ENCODE measurements at places on chromosomes 12 and 14.

DNA sequence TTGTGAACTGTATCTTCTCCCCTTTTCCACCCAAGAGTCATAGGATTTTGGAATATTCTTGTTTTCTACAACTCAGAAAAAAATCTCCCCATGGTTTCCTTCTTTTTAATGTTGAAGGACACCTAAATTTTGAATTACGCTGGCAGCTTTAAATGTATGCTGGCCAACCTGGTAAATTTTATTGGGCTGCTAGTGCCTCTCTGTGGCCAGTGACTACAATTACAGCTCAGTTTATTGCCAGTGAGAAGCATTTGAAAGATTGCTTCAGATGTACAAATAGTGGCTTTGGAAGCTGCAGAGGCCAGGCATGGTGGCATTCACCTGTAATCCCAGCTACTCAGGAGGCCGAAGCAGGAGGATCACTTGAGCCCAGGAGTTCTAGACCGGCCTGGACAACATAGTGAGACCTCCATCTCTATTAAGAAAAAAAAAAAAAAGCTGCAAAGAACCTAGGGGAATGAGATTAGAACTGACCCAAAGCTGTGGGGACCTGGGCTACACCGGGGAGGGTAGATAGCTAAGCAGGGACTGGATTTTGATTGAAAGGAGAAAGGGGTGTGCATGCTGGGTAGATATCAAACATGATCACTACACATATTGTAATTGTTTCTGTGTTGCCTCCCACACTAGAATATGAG, 7.6 kb upstream of the RAB21 start:
- no peak for DNase-seq

- DNase-seq: no peak
Measured at GRCh38 chr12:55925870-55926737, 1.6 kb downstream of the PYM1 start.

DNA sequence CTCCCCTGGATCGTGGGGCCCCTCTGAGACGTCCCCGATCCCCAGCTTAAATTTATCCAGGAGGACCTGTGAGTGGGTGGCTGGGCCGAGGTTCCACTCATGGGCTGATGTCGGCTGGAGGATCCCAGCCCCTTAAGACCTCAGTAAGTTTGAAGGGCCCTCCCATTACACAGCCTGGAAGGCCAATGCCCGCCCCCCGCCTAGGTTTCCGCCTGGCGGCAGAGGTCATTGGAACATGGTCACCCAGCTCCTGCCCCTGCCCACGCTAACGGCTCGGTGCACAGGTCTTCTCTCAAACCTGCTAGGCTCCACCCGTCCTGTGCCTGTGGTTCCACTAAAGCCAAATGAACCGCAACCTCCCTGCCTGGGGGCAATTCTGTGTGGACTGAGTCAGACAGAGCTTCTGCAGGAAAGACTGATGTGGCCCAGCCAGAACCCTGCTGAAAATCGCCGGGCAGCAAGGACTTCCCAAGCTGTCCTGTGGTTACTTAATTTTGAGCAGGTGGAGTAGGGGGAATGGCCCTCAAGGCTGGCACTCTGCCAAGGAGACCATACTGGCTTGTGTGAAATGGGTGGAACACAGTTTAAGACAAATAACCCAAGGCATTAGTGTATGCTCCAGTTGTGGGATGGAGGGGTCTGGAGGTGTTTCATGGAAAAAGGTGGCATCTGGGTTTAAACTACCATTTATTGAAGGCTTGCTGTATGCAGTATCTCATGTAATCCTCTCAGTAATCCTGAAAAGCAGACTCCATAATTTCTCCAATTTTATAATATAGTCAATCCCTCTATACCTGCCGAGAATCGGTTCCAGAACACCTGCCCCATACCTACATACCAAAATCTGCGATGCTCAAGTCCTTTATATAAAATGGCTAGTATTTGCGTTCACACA, 903 bp upstream of the NT5DC3 start:
- peak; percentile 27 for DNase-seq

GRCh38 chr12:104276273-104277131, 27.0 kb upstream of the EID3 start:
- DNase-seq: no peak

- DNase-seq: no peak
Measured at GRCh38 chr14:81125536-81125935, 95.2 kb downstream of the GTF2A1 start.

- no peak for DNase-seq
Measured at GRCh38 chr14:51479584-51480325, 172.0 kb upstream of the FRMD6 start.

- no peak for DNase-seq
Measured at GRCh38 chr14:94474581-94475031, 1.4 kb downstream of the SERPINA9 start.

DNA sequence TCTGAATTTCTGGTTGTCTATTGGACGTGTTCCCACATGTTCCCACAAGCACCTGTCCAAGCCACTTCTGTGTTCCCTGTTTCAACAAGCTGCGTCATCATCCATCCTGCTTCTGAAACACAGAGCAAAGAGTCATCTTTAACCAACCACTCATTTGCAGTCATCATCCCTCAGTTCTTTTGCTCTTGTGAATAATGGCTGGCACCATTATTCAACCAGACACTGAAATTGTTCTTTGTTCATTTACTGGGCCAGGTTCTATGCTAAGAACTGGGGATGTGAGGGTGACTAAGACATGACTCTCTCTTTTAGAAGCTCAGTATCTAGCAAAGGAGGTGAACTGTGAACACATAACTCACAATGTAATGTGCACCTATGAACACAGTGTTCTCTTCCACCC, 40.7 kb upstream of the ANO4 start:
- no peak for DNase-seq

- peak; percentile 54 for DNase-seq
Measured at GRCh38 chr14:60249321-60250256, 568 bp downstream of the PPM1A start.

DNA sequence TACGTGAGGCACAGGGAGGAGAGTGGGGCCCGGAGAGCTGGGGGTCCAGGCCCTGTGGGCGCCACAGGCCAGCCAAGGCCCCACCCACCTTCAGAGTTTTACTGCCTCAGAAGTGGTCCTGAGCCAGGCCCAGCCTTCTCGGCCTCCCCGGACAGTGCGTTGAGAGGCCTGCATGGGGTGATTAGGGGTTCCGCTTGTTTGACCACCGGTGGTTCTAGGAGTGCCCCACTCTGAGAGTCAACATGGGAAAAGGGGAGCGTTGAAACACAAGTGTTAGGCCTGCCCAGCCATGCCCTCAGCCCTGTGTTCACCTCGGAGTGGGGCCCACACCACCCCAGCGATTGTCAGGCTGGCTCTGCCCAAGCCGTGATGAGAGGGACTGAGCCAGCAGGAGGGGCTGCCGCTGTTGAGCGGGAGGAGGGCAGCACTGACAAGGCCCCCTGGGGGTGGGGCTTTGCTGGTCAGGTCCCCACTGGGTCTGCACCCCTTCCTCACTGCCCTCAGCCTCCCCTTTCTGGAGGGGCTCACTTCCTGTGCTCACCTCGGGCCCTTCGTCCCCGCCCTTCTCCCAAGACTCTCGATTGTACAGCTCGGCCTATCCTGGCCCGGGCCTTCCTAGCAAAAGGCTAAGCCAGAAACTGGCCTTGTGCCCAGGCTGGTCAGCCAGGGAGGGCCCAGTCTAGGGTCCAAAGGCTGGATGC, 4.8 kb downstream of the CKB start:
- DNase-seq: no peak

DNA sequence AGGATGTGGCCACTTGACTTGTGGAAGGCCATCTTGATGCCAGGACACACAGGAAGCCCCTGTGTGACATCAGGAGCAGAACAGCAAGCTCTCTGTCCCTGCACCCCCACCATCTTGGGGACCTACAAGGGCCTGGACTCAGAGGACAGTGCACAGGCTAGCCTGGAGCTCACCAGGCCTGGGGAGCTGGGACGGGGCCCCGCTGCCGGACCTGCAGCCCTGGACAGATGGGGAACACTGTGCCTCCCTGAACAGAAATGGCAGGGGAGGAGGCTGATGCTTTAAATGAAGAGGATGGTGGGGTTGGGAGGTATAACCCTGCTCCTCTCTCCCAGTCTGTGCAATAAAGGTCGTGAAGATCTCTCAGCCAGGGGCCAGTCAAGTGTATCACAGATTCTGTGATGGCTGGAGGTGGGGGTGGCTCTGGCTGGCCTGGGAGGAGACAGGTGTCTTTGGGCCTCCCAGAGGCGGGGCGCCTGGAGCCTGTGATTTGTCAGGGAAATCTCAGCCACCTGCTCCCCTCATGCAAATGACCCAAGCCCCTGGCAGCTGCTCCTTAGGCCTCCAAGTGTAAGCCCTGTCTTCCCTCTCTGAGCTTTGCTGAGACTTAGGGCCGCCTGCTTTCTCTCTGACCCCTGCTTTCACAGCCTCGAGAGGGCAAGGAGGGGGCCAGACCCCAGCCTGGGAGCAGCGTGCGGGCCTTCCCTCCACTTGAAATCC, 1.1 kb upstream of the GNB3 start:
- no peak for DNase-seq

DNA sequence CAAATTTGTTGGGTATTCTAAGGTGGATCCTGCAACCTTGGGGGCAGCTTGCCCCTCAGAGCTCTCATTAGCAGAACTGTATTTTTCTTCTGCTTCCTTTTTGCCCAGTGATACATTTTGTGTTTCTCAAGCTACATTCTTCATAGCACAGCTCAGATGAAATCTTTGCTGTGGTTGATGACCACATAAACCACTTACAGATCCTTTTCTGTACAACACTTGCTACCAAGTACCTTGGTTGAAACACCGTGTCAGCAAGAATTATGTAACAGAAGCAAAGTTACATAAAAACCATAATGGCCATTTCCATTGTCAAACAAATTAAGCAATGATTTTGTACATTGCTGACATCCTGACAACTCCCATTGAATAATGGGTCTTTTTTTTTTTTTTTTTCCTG, 9.7 kb upstream of the PLBD1 start:
- no peak for DNase-seq

Data from effector memory CD4-positive, alpha-beta T cell (primary cell).